CD4-positive, alpha-beta T cell treated with Interleukin-15 for 4 hours (primary cell): ENCODE measurements at places on chromosomes 3 and 15.
A peak's percentile ranks its signal among the peaks of the same experiment; 100 is the strongest.

GRCh38 chr3:46369675-46370132 lies 1.0 kb upstream of the CCR5 start:
- no peak for DNase-seq

GRCh38 chr3:68666429-68667136 lies 265.8 kb downstream of the TAFA4 start:
- no peak for DNase-seq

DNA sequence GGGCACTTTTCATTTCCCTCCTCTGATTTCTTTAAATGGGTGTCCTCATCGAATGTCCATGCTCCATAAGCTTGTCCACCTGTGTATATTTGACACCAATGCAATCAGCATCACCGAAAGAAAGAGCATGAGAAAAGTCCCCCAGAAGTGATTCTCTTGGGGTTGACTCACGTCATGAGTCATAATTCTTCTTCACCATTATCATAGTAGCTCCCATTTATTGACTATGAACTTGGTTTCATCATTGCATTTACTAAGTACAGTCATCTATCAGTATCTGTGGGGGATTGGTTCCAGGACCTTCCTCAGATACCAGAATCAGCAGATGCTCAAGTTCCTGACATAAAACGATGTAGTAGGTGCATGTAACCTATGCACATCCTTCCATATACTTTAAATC lies 372.5 kb upstream of the CFAP20DC start:
- peak; percentile 28 for DNase-seq

DNA sequence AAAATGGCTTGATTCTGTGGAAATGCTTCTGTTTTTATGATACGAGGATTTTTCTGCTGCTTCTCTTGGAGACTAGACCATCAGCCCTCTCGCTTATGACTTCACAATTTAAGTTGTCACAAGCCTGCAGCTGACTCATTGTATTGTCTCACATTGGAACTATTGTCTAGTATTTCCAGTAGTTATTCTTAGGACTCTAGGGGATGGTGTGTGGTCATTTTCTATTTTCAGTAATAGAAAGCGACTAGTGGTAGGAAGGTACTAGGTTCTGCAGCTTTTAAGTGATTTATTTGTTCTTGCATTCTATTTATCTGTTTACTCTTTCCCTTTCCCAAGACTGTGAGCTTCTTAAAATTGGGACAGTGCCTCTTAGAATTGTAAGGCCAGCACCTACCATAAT lies 66.3 kb upstream of the CRTC3 start:
- DNase-seq = no peak

- DNase-seq = no peak
These were observed 70.2 kb downstream of the FOXB1 start for GRCh38 chr15:60074181-60074885.
